CD4-positive, alpha-beta T cell treated with Interleukin-21 for 1 hour (primary cell): ENCODE measurements at places on chromosomes 4 and X.
A peak's percentile ranks its signal among the peaks of the same experiment; 100 is the strongest.

GRCh38 chr4:6703786-6704185 is 5.9 kb downstream of the MRFAP1L1 start:
- DNase-seq, result no peak

DNA sequence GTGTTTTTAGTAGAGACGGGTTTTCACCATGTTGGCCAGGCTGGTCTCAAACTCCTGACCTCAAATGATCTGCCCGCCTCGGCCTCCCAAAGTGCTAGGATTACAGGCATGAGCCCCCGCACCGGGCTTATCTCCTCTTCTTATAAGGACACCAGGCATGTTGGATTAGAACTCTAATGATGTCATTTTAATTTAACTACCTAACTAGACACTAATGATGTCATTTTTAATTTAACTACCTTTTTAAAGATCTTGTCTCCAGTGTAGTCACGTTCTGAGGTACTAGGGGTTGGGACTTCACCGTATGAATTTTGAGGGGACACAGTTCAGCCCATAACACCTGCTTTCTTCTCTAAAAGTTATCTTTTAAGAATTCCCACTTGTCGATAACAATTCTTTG is 37.7 kb upstream of the MAGED1 start:
- DNase-seq, result no peak

DNA sequence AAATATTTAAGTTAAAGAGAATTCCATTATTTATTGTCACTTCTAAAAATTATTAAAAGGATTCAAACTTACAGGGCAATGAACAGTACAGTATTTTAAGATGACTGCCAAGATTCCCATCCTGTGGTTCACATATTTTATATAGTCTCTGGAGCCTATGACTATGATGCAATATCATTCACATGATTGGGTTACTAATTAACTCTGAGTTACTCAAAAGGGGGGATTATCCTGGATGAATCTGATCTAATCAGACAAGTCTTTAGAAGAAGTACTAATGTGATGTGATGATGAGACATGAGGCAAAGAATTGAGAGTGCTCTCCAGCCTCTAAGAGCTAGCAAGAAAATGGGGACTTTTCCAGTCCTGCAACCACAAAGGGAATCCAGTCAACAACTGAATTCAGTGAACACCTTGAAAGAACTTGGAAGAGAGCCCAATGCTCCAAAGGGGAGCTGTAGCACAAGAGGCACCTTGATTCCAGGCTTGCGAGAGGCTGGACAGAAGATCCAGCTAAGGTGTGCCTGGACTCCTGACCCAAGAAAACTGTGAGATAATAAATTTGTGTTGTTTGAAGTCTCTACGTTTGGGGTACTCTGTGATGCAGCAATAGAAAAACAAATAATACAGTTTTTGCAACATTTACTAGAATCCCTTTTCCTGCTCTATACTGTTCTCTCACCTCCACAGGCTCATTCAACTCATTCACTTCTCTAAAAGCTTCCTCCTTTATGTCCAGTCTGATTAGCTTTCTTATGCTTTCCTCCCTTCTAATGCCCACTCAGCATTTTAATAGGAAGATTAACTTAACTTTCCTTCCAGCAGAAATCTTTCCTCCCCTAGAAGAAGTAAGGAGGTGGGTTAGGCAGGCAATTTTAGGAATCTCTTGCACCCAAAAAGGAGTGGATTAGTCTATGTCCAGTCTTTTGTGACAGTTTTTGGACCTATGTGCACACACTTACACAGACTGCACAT is 133.8 kb upstream of the LCORL start:
- DNase-seq, result no peak

GRCh38 chr4:186347743-186348142 is 81.8 kb downstream of the F11 start:
- no peak for DNase-seq

GRCh38 chr4:25007598-25007997 is 23.1 kb downstream of the LGI2 start:
- no peak for DNase-seq

- DNase-seq, result no peak
Measured at GRCh38 chrX:146424422-146424821, 385.1 kb upstream of the CXorf51B start.

DNA sequence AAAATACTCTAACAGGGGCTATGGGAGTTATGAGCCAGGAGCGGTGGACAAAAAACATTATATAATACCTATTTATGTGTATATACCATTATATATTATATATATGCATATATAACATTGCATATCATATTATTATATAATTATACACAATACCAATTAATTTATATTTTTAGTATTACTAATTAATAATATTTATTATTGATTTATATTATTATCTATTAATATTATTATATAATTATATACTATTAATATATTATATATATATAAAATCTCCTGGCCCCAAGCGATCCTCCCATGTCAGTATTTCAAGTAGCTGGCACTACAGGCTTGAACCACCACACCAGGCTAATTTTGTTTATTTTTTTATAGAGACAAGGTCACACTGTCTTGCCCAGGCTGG is 73.8 kb upstream of the JADE1 start:
- no peak for DNase-seq

DNA sequence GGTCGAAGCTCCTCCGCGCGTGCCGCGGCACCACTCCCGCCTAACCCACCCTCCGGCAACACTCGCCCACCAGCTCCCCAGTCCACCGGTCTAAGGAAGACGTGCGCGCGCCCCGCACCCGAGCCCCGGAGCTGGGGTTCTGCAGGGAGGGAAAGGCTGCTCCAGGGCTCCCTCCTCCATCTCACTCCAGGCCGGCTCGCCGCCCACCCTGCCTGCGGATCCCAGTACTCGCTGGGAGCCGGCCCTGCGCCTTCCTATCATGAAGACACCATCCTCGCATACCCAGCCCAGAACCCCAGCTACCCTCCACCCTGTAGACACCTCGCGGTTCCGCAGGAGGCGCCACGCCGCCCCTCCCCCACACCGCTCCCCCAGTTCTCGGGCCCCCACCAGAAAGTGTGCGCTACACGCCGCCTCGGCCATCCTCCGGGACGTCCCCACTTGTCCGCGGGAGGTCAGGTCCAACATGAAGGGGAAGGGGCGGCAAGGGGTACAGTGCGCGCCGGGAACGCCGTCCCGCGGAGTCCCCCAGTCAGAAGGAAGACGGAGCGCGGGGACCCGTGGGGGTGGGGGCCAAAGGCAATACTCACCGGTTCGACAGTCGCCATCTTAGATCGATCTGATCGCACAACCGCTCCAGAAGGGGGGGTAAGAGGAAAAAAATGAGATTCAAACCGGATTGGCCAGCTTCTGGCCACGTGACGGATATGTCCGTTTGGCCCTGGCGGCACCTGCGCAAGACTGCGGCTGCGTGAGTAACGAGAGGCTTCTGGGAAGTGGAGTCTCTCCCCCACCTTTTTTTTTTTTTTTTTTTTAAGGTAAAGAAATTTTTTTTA is at the start of gene EIF4E:
Gene EIF4E, minus strand, starts transcription at position 629 of the 836 bp plus-strand sequence. Its CDS starts 21 bp downstream, at position 608.
- peak; percentile 99 for DNase-seq

- DNase-seq, result no peak
Measured at GRCh38 chrX:77493677-77494553, 46.7 kb downstream of the FGF16 start.

GRCh38 chr4:57374866-57375595 is 264.8 kb upstream of the IGFBP7 start:
- DNase-seq, result no peak

GRCh38 chrX:98523026-98523425 is 1639.3 kb downstream of the RPA4 start:
- DNase-seq, result no peak

- no peak for DNase-seq
Measured at GRCh38 chr4:153076861-153077260, 127.4 kb upstream of the TRIM2 start.

GRCh38 chr4:102338405-102338804 is 6.9 kb downstream of the SLC39A8 start:
- DNase-seq, result no peak

- DNase-seq, result no peak
Measured at GRCh38 chr4:176833400-176834175, 40.9 kb upstream of the VEGFC start.

DNA sequence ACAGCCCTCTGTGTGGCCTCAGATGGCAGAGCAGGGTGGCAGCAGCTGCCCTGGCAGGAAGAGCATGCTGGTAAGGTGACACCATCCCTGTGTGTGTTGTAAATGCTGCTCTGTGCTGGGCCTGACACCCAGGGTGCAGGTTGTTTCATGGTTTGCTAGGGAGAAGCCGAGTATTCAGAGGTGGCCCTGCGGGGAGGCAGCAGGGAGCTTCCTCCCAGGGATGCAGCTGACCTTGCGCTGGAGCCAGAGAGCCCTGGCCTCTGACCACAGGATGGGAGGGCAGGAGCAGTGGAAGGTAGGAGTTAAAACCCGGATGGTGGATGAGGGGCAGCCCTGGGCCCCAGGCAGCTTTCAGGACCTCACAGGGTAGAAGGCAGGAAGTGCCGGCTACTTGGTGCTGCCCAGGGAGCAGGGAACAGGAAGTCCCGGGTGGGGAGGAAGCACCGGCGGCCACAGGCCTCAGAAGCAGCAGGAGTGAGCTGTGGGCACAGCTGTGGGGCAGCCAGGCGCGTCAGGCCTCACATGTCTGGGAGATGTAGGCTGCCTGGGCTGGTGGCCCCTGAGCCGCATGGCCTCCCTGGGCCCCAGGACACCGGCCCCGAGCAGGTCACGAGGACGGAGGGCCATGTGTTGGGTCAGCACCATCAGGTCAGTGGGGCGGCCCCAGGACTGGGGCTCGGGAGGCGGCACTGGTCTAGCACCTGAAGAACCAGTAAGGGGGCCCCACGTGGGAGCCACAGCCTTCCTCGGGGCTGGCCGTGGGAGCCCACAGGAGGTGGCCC is 19.1 kb downstream of the SH3BP2 start:
- DNase-seq, result peak; percentile 67

DNA sequence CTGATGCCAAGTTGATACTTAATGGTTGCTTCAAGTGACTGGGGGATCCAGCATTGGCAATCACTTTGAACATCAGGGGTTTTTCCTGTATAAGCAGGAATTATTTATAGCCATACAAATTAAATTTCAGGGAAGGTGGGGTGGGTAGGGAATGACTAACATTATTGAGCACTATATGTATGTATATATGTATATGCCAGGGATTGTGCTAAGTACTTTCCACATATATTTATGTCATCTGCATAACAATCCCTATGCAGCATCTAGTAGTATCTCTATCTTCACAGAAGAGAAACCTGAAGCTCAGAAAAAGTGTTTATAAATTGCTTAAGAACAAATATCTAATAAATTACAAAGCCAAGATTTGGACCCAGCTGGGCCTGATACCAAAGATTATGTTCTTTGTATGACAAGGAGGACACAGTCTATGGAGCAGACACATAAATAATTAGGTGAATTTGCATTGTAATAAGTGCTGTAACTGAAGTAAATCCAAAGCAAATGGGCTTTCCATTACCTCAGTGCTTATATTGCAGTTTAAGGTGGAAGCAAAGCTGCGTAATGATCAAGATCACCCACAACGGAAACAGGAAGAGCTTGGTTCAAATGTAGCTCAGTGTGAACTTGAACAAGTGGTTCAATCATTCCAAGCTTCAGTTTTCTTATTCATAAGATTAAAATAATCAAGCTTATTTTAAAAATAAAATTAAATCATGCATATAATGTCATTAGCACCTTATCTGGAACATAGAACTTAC is 18.9 kb upstream of the RASGEF1B start:
- DNase-seq, result peak; percentile 57

DNA sequence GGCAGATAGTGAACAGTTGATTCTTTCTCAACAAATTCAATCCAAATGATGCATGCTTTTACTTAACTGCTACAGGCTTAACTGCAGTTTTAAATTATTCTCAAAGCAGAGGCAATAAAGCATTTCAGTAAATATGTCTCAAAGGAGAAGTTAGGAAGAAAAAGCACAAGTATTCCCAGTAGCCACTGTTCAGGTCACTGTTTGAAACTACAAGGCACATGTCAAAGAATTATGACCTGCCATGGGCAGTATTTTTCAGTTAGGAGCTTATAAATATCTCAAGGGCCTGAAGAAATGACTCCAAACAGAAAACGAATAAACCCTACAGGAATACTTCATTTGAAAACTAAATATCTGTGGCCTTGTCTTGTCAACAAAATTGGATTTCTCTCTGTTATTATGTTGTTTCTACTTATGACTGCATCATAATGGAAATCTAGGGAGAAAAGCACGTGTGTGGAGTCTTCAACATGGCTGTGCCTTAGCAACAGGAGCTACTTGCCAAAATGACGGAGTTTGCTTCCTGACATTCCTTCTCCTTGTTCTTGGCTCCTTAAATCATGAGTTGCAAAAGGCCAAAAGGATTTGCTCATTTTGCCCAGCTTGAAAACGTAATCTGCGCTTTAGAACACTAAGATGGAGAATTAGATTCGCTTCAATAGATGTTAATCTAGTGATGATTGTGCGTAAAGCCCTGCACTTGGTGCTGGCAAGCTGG is 67.6 kb upstream of the GPR101 start:
- no peak for DNase-seq

GRCh38 chr4:14131335-14131734 is 503.8 kb upstream of the BOD1L1 start:
- DNase-seq, result no peak

DNA sequence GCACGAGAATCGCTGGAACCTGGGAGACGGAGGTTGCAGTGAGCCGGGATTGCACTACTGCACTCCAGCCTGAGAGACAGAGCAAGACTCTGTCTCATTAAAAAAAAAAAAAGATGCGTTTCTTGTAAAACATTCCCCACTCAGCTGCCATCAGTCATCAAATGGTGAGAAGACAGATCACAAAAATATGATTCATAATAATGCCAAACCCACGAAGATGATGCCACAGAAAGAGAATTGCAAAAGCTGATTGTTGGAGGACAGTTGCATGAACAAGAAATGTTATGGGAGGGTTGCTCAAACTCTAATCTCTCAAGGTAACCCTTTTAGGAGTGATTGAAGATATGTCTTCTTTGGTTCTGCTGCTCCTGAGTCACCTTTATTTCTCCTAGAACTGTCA is 21.4 kb upstream of the SMIM14 start:
- no peak for DNase-seq

- no peak for DNase-seq
Measured at GRCh38 chr4:122746485-122746965, 14.0 kb downstream of the BBS12 start.

GRCh38 chrX:40207626-40208025 is 109.9 kb upstream of the BCOR start:
- no peak for DNase-seq

DNA sequence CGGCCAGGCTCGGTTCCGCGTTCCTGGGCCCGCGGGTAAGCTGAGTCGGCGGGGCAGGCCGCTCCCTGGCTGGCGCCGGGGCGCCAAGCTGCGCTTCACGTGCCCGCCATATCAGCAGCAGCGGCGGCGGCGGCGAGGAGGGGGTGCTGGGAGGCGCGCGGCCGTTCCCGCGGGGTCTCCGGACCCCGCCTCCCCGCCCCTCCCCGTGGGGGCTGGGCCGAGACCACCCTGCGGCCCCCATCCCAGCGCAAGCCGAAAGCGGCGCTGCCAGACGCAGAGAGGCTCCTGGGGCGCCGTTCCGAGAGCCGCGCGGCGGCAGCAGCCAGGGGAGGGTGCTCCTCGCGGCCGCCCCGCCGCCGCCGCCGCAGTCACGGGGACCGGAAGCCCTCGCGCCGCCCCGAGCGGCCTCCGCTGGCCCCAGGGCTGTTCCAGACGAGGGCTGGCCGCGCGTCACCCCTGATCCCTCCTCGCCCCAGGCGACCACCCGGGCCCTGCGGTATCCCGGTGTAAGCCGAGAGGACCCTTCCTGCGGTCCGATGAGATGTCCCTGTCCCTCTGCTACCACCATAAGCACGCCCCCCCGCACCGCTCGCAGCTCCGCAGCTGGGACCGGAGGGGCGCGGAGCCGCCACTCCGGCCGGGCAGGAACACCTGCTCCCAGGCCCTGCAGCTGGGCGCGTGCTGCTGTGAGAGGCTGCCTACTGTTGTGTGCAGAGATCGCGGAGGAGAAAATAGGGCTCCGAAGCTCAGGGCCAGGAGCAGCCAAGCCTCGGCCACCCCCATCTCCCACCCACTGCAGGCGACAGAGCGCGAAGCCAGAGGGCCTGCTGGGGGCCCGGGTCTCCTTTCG is 7.5 kb upstream of the BCOR start:
- peak; percentile 33 for DNase-seq
